HS-27A (cell line): ENCODE measurements at places on chromosomes 11 and 22.

DNA sequence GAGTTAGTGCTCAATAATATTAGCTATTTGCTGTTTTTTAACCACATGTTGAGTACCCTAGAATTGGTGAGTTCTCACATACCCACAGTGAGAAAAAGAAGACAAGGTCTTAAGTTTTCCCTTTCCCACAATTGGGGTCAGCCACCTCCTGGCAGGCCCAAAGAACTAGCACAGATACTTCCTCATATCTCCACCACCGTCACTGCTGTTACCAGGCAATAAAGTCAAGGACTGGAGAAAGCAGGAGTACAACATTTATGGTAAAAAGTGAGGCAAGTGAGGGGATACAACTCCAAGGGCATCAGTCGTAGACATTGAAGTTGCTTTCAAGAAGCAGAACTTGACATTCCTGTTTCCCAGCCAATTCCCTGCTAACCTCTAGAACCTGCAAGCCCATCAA is 19.6 kb downstream of the ELP4 start:
- DNase-seq: no peak

- no peak for DNase-seq
These were observed 537.8 kb upstream of the CCDC179 start for GRCh38 chr11:23398052-23398451.

DNA sequence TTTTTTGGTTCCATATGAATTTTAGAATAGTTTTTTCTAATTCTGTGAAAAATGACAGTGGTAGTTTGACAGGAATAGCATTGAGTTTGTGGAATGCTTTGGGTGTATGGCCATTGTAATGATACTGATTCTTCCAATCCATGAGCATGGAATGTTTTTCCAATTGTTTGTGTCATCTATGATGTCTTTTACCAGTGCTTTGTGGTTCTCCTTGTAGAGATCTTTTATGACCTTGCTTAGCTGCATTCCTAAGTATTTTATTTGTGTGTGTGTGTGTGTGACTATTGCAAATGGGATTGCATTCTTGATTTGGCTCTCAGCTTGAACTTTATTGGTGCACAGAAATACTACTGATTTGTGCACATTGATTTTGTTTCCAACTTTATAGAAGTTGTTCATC is 3.0 kb upstream of the CSF2RB start:
- no peak for DNase-seq

DNA sequence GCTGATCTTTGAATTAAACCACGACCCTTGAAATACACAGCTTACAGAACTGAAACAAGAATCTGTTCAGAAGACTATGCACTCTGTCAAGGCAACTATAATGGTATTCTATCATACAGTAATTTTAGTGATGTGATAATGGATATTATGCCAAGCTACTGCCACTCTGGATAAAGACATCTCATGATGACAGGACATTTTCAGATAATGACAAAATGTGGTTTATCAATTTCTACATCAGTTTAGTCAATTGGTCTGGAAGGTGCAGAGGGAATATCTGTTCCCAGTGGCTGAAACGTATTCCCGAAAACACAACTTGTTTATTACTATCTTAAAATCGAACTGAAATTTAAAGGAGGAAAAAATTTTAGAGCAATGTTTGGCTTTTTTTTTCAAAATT is 1009.6 kb upstream of the CCDC90B start:
- DNase-seq: no peak

DNA sequence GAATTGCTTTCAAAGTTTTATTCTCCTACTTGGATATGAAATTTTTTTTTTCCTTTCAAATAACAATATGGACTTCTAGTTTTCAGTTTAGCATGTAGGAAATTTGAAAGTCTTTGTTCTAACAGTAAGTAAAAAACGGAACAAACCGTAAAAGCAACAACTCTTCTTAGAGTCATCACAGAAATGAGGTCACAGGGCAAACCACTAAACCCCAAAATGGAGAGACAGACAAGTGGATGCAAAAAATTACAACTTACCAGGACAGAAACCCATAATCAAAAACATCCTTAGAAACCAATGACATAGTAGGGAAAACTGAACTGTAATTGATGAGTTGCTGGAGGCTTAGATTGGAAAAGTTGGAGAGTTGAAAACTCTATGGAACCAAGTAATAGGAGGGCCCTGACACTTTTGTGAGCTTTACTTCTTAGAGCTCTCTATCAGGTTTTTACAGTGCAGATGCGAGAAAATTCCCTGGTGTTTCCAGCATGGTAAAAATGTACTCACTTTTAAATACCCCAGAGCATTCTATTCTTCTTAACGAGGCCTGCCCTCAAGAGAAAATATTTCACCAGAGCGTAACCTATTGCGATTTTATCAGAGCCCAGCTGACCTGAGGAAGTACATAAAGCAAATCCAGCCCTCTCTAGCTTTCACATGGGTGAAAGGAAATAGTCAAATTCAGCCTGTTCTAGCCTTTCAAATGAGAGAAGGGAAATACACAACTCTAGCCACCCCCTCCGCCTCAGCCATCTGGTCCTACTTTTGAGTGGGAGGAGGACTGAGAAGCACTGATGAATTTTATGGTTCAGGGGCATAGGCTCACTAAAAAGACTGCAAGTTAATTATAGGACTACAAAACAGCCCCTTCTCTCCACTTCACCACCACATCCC is 39.1 kb downstream of the CASP12 start:
- DNase-seq: no peak

GRCh38 chr11:120574876-120575275 is 63.3 kb downstream of the GRIK4 start:
- no peak for DNase-seq

DNA sequence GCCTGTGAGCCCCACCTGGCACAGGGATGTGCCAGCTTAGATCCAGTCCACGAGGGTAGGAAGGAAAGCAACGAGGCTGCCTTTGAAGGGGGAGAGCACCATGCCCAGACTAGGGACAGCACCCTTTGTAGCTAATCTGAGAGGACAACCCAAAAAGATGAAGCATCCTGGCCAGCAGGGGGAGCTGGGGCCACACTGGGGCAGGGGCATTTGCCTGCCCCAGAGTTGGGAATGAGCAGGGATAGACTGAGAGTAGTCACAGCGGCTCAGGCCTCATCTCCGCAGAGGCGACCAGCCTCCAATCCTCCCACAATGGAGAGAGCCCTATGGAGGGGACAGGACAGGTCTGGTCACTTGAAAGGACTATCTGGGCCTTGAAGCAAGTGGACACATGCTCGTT is 16.4 kb downstream of the LMO1 start:
- no peak for DNase-seq

DNA sequence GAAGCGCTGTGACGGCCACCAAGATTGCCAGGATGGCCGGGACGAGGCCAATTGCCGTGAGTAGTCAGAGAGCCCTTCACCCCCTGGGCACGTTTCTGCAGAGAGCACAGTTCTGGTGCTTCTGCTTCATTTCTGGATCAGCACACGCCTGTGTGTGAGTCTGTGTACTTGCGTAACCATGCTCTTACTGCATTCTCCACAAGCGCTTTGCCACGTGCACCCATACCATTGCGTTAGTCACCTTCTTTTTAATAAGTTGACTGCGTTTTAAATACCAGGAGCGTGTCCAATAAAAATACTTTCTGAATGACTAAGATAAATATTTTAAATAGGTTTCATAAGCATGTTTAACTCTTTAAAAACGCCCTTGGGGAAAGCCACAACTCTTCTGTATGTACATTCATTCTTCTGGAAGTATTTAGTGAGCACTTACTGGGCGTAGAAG is 143.0 kb upstream of the SORL1-AS1 start:
- peak; percentile 81 for DNase-seq

- DNase-seq: no peak
These were observed 970.4 kb downstream of the BRD1 start for GRCh38 chr22:48857202-48857805.

DNA sequence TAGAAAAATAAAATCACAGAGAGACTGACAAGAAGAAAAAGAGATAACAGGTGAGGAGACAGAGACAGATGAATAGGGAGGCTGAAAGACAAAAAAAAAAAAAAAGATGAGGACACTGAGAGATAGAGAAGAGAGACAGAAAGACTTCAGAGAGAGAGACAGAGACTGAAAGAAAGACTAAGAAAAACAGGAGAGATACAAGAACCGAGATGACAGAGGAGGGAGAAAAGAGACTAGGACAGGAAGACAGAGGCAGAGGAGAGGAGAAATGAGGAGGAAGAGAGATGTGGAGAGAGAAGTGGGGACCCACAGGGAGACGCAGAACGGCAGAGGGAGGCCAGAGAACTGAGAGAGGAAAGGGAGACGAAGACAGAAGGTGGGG is 771 bp downstream of the GPR83 start:
- no peak for DNase-seq

DNA sequence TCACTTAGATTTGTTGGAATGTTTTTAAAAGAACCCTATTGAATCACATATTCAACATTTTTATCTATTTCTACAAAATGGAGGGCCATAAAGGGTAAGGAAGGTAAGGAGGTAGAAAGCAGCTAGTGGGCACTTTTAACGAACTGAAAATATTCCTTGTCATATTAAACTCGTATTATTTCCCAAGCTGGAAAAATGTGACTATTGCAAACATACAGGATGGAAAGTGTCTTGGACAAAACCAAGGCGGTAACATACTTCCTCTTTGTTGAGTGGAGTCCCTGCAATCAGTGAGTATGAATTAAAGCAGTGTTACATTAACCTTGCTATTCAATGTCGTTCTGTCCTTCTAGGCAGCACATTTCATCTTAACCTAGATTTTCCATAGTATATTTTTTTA is 165.6 kb downstream of the RCN1 start:
- DNase-seq: no peak

- no peak for DNase-seq
These were observed 40.7 kb upstream of the TTC12 start for GRCh38 chr11:113273720-113274119.

DNA sequence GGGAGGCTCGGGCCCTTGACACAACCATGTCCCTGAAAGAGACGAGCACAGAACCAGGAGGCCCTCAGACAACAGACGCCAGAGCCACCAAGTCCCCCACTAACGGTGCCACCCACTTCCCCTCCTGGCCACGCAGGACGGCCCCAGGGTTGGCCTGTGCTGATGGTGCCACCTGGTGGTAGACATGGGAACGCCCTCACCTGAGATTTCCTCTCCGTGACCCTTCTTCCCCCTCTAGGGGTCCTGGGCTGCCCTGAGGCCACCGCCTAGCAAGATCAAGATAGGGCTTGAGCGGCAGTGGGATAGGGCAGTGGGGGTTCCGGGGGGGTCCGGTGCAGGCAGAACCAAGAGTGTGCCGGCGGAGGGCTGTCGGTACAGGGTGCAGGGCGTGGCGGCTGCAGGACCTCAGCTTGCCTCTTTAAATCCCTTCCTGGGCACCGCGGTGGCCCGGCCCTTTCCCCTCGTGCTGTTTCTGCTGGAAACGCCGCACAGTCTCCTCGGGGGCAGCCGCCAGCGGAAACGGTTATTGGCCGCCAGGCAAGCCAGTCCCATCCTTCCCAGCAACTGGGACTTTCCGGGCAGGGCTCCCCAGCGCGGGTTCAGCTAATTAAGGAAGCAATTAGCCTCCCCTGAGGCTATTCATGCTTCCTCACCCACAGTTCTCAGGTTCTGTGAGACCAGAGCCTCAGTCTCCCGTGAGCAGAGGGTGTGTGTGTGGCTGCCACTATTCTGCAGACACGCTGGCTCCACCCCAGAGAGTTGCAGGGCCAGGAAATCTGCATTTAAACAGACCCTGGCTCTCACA is 5.5 kb upstream of the NFAM1 start:
- DNase-seq: no peak

DNA sequence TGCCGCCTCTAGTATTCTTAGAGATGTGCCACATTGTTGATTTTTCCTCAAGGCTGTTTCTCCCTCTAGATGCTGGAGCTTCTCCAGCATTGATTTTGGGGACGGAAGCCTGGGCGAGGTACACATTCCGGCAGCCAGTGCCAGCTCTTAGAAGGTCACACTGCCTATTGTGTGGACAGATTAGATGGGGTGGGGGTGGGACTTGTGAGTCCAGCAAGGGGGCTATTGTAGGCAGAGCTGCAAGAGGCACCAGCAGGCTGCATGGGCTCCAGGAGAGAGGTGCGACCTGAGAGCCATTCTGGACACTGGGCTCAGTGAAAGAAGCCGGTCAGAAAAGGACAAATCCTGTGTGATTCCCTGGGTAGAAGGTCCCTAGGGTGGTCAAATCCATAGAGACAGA is 12.4 kb downstream of the C11orf21 start:
- DNase-seq: no peak

GRCh38 chr11:127875131-127875530 is 712.2 kb downstream of the ETS1 start:
- no peak for DNase-seq

- no peak for DNase-seq
These were observed 1.6 kb downstream of the SESN3 start for GRCh38 chr11:95229199-95229992.
